Activated CD4-positive, alpha-beta memory T cell treated with anti-CD3 and anti-CD28 coated beads for 36 hours (primary cell): ENCODE measurements at places on chromosomes 3 and 15.

- no peak for DNase-seq
Observed at GRCh38 chr3:46383211-46383950, 12.6 kb downstream of the CCR5 start.

DNA sequence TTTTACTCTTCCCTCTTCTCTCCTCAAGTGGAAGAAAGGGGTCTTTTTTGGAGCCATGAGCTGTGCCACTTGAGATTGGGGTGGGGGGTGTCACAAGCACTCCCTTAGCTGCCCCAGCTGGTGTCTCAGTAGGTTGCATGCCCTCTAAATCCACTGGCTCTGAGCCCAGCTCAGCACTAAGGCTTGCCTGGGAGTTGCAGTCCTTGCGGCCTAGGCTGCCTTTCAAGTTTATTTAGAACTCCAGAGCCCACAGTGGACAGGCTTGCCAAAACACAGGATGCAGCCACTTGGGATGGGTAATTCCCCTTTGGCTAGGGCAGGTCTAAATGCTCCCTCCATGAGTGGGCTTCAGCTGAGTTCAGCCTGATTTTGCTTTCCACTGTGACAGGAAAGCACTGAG, 24.7 kb downstream of the C3orf20 start:
- no peak for DNase-seq

DNA sequence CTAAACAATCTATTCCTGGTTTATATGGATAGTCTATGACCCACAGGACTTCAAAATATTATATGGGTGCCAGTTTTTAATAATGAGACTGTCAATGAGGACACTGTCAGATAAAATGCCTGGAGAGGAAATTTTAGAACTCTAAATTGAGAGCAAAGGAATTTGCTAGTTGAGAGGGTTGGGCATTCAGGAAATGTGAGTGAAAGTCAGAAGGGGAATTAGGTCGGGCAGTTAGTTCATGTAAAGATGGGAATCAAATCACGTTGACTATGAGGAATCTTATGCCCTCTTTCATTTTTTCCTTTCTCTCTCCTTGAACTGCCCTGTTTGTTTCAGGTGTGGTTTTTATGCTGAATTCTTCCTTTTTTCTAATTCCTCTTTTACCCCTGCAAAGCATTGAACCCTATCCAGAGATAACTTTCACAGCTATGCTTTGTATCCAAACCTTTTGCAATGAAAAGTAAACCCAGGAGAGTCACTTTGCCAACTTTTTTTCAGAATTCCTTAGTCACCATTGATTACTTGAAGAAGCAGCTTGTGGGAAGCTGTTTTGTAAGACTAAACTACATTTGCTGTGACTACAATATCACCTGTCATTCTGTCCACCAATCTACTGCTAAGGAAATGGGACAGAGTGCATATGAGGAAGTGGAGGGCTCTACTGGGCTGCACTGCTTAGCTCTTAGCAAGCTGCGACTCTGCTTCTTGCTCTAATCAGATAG, 27.8 kb downstream of the CHP1 start:
- DNase-seq: no peak

- no peak for DNase-seq
Observed at GRCh38 chr3:60216462-60217075, 1034.7 kb downstream of the FHIT start.

- DNase-seq: no peak
Observed at GRCh38 chr3:87203809-87204208, 23.3 kb upstream of the CHMP2B start.

DNA sequence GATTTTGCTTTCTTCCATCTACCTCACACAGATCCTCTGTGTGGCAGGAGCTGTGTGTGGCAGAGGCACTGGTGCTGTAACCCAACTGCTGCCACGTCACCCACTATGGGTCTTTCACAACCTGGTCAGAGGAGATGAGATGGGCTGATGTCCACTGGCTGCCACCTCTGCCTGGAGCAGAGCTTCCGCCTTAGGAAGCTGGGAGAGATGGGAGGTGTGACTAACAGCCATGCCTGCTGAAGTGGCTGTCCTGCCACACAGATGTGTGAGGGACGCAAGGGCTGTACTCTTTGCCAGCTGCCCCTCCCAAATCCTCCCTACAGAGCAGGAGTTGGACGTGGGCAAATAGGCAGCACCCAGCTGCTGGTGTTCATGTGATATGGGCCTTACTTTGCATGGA, 329.5 kb downstream of the GABRB3 start:
- no peak for DNase-seq

GRCh38 chr3:180631317-180631716, 29.4 kb downstream of the TTC14 start:
- no peak for DNase-seq

- no peak for DNase-seq
Observed at GRCh38 chr15:66623801-66624453, 58.1 kb upstream of the LCTL start.

DNA sequence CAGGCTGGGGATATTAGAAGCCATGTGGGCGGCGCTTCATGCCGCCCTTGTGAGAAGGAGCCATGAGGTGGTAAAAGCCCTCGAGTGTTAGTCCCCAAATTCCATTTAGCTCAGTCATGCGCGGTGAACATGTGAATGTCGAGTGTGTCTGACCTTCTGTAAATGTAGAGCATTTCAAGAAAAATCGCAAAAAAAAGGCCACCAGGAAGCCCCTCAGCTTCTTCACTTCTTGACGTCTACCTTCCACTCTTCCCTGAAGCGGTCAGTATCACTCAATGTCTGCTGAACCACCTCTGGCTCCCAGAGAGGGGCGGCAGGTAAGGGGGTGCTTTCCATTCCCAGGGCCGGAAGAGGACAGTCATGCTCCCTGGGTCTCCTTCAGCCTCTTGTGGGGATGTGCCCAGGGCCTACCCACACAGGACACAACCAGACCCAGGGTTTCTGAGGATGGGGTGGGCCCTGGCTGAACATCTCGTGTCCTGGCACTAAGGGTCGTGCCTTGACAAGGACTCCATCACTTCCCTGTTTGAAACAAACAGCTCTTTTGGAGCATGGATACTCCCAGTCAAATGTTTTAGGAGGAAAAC, 274.9 kb downstream of the FAM43A start:
- DNase-seq: no peak

DNA sequence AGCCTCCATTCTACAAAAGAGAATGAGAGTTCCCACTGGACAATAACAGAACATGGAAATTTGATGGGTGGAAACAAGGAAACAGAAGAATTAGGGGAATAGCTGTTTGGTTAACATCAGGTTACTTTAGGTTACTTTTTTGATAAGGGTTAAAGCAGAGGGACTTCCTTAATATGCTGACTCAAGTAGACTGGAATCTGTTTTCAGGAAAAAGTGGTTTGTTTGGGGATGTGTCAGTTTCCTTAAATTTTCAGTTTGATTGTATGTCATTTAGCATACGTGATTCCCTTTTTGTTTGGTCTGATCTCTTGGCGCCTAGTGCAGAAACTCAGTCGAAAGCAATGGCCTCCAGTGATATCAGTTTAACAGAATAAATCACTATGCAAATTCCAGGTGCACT, 411.8 kb upstream of the GRM7 start:
- DNase-seq: no peak

DNA sequence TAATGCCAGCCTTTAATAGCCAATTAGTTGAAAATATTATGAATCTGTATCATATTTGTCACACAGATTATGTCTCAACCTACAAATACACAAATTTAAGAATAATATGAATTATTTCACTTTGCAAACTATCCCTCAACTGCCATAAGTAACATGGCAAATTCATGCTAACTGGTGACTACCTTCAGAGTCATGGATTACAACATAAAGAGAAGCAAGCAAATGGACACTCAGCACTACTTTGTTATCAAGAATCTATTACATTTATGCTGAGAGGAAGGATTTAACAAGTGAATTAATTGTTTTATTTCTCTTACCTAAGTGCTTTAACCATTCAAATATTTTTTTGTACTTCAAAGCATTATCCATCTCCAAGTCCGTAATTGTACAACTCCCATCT, 103.1 kb upstream of the BCL6 start:
- DNase-seq: no peak

GRCh38 chr15:38531509-38531908, 33.1 kb downstream of the RASGRP1 start:
- DNase-seq: no peak

DNA sequence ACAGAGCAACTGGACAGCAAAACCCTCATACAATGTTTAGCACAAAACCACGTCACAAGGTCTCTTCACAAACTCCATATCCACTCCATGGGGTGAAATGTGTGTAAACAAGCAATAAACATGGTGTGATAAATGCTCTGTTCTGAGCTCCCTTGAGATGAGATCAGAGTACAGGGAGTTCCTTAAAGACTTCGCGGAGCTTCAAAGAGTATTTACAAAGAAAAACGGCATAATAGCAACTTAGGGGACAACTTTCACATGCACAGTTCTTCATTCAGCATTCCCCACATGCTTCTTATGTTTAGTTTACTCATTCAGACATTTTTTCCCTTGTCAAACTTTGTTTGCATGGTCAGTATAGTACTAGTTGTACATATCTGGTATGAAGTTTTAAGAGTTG, 52.5 kb upstream of the SUCLG2 start:
- no peak for DNase-seq

DNA sequence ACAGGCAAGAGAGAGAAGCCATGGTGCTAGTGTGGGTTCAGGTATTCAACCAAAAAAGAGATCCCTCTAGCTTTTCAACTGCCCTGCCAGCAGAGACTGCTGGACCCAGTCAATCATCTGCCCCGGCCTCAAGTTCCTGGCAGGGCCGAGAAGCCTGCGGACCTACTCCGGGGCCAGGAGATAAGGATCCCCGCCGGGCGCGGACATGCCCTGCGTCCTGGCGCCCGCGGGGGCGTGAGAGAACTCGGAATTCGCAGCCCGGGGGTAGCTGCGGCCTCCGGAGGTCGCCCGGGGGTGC, 821 bp upstream of the MAGI1 start:
- DNase-seq: no peak

- no peak for DNase-seq
Observed at GRCh38 chr3:39379778-39380155, 3.4 kb upstream of the SLC25A38 start.

- no peak for DNase-seq
Observed at GRCh38 chr3:66477856-66478255, 23.0 kb downstream of the LRIG1 start.

GRCh38 chr3:192001218-192001617, 540.3 kb downstream of the PYDC2 start:
- no peak for DNase-seq

DNA sequence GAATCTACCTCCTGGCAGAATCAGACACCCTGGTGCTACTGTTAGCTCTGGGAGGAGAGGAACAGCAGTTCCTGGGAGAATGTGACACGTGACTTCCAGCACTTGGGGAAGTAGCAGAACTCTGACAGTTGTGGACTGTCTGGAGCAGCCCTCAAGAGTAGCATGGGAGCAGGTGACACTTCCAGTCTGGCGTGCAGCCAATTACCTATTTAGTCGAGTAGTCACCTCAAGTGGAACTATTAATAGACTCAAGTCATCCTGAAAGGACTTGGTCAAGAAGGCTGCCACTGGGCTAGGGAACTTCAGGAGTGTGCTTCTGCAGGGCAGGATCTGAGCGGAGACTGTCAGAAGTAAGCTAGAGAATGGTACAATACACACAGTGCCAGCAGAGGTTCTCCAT, 62.3 kb downstream of the MTHFS start:
- no peak for DNase-seq

GRCh38 chr15:55256281-55257011, 33.2 kb downstream of the RAB27A start:
- DNase-seq: peak; percentile 50

DNA sequence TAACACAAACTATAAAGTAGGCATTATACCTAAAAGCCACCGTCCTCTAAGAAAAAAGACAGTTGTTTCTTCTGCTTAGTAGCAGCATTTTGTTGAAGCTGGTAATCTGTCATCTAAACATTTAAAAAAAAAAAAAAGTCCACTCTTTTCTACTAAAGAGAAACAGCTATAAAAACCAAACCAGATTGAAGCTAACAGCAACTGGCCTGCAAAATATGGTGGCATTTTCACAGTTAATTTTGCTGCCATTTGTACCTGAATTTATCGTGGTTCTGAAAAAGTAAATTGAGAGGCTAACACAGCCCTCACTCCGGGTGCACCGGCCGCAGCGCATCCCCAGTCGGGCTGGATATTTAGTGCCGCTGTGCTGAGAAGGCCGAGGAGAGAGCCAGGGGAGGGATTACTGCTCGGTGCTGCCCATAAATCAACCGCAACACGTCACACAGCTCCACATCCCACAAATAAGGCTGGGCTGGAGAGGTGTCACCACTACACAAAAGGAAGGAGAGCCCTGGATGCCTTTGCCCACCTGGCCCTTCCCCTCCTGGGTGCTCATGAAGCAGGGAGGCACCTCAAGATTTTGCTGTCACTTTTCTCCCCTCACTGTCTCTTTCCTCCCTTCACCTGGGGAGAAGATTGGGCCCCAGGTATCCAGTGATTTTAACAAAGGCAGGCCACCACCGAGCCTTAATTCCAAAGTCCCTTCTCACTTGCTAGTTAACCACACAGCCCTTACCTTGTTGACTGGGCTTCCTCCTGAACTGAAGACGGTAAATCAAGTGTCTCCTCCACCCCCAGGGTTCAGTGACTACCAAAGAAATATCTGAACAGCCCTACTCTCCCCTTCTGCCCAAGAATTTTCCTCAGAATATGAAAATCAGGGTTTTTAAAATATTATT, 44.4 kb downstream of the MECOM start:
- no peak for DNase-seq

GRCh38 chr3:158452334-158452733, 118.7 kb upstream of the MLF1 start:
- no peak for DNase-seq

GRCh38 chr3:113153499-113154107, 57.8 kb upstream of the BOC start:
- no peak for DNase-seq

- no peak for DNase-seq
Observed at GRCh38 chr15:78949461-78949860, 4.6 kb upstream of the CTSH start.

DNA sequence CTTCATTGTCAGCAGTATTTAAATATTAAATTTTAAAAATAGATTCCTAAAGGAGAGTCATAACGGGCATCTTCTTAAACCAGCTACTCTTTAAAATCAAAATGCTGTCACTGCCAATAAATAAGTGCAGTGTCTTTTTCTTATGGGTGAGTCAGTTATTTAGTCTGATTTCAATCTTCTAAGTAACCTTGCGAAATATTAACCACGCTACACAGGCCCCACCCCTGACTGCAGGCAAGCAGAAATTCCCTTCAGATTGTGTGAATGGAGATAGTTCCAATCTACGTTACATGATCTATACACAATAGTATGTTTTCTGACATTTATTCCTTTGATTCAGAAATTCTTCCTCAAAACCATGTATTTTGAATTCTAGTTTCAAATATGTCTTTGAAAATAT, 141.5 kb downstream of the GADL1 start:
- DNase-seq: no peak

- DNase-seq: no peak
Observed at GRCh38 chr3:155154255-155154654, 74.1 kb downstream of the MME start.

GRCh38 chr15:63556246-63556645, 40.9 kb upstream of the FBXL22 start:
- no peak for DNase-seq

DNA sequence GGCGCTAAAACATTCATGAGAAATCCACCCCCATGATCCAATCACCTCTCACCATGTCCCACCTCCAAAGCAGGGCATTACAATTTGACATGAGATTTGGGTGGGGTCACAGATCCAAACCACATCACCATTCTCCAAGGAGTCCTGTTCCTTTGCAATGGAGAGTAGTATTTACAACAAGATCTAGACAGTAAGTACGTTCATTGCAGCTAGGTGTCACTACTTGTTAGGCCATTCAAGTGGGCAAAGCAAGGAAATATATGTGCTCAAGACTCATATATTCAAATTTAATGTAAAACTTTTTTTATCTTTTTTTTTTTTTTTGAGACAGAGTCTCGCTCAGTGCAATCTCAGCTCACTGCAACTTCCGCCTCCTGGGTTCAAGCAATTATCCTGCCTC, 79.3 kb downstream of the AQP9 start:
- DNase-seq: no peak
